Stimulated activated CD4-positive, alpha-beta T cell treated with anti-CD3 and anti-CD28 coated beads, Interleukin-12 subunit alpha, Interleukin-12 subunit beta, amount 100 ng/mL, for 24 hours (primary cell): ENCODE measurements at places on chromosomes 2 and 18.

DNA sequence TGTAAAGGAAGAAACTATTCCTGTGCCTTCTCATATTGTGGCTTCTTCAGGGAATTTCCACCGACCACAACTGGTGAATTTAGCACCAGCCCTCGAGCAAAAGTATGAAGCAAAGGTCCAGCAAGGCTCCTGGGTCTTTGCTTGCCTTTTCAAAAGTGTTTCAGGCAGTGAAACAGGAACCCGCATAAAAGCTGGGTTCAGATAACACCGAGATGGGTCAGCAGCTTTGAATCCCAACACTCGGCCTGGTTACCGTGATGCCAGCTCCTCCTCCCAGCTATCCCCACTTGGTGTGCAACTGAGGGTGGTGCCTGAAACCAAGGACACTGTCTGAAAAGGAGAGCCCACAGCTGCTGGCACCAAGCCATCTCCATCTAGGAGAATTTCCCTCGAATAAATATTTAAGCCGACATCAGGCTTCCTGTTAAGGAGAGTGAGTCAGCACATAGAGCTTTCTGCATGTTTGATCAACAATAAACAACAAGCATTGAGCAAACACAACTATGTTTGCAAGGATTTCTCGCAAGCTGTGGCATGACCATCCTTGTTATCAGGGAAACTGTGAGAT is 69.5 kb downstream of the ANTXR1 start:
- DNase-seq: no peak

DNA sequence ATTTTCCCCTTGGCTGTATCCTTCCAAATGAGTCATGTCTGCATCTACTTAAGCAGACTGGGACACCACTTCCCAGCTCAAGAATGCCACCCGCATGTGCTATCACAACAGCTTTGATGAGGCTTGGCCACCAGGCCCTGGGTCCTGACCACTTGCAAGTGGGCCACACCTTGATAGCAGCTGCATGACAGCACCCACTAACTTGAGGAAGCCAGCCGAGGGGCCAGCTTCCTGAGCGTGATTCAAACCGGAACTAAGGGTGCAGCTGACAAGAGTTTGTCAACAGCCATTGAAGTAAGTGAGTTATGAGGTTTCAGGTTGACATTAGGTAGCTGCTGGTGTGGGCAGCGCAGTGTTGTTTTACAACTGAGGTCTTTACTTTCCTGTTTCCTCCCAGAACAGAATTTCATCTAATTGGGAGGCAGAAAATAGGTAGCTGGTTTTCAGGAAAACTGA is 54.4 kb downstream of the EPHA4 start:
- peak; percentile 22 for DNase-seq

GRCh38 chr18:32775628-32776027 is 2.8 kb upstream of the KLHL14 start:
- DNase-seq: no peak

- DNase-seq: no peak
Observed at GRCh38 chr18:32610176-32610575, 139.5 kb upstream of the GAREM1 start.

GRCh38 chr2:224951723-224952481 is 90.4 kb downstream of the DOCK10 start:
- DNase-seq: no peak

DNA sequence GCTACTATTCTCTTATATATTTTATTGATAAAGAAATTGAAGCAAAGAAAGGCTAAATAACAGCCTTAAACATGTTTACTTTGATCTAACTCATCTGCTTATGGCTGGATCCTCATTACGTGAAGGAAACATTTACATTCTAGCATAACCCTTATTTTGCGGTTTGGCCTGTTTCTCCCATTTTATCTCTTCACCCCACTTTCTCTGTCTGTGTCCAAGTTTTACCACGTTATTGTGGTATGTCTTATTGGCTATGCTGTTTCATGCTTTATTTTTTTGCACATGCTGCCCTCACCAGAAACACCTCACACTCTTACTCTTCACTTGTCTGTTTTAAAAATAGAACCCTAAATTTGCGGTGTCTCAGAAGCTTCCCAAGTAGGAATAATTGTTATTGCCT is 78.5 kb downstream of the RPIA start:
- no peak for DNase-seq

DNA sequence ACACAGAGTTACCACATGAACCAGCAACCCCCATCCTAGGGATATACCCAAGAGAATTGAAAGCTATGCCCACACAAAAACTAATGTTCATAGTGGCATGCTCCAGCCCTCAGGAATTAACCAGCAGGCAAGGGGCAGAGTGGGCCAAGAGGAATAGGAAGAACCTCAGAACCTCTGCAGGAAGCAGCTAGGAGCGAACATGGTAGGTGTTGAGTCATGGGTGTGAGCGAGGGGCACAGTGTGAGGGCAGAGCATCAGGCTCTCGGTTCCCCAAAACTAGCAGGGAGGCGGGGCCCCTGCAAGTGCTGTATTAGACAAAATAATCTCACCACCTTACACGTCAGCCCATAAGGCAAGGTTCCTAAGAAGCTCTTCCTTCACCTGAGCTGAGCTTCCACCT is 5.6 kb upstream of the RUFY4 start:
- no peak for DNase-seq

DNA sequence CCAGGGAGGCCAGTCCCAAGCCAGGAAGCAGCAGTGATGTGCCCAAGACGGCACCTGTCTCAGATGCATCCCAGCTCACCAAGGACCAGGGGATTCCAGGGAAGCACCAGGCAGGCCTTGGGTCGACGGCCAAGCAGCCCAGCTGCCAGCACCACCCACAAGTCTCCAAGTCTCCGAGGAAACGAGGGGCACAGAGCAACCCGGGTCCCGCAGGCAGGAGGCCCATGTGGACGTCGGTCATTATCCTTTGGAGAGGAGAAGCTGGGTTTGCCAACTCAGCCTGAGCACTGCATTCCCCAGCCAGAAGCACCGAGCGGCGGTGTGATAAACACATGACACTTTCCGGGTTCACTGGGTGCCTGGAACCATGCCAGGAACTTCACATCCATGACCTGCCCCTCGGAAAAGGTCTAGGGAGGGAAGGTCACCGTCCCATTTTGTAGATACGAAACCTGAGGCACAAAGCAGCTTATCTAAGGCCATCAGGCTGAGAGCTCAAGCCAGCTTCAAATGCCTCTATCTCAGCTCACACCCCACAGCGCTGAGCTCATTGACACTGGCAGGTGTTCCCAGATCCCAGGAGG is 104.5 kb downstream of the ZNF516 start:
- no peak for DNase-seq

- DNase-seq: no peak
Observed at GRCh38 chr2:27241761-27242613, 20.9 kb downstream of the SLC30A3 start.

DNA sequence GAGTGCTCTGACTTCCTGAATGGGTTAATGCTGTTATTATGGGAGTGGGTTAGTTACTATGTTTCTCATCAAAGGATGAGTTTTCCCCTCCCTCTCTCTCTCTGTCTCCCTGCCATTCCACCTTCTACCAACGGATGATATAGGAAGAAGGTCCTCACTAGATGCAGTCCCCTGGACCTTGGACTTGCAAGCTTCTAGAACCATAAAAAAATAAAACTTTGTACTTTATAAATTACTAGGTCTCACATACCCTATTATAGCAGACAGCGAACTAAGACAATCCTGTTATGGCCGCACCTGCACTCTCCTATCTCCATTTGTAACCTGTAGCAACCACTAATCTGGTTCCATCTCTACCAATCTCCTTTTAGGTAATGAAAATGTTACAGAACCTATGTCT is 564.9 kb downstream of the CNTNAP5 start:
- no peak for DNase-seq

DNA sequence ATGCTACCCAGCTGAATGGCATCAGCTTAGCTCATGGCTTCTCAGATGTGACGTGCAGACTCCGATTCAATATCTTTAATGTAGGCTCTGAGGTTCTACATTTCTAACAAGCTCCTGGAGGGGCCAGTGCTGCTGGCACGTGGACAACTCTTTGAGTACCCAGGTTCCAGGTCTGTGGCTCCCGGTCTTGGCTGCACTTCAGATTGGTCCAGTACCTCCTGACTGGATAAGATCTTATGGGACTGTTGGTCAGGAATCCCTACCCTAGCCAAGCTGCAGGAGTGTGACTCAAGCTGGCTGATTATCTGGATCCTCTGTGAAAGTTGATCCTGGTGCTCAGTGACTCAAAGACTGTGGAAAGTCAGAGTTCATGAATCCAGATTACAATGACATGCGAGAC is 222.1 kb downstream of the ANKRD30B start:
- DNase-seq: no peak

DNA sequence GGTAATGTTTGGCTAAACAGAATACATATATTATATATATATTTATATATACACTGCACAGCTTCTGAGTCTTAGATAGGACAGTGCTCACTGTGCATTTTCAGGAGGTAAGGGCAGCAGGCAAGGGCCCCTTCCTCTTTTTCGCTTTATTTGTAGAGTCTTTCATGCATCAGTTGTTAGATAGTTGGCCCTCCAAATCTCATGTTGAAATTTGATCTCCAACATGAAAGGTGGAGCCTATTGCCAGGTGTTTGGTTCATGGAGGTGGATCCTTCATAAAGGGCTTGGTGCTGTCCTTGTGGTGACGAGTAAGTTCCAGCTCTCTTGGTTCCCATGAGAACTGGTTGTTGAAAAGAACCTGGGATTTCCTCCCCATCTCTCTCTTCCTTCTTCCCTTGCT is 48.1 kb downstream of the TSN start:
- no peak for DNase-seq

- no peak for DNase-seq
Observed at GRCh38 chr2:125172181-125172580, 1147.1 kb downstream of the CNTNAP5 start.

GRCh38 chr2:155363349-155363888 is 664.9 kb downstream of the KCNJ3 start:
- no peak for DNase-seq

DNA sequence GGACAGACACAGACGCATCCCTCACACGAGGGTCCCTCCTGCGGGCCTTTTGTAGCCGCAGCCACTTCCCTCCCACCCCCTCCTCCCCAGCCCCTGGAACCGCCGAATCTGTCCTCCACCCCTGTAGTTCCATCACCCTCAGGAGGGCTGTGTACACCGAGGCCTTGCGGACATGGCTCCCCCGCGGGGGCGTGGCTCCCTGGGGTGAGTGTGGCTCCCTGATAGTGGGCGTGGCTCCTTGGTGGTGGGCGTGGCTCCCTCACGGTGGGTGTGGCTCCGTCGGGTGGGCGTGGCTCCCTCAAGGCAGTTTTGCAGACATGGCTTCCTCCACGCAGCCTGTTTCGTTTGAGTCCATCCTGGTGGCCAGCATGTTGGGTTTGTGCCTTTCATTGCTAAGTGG is 420.7 kb upstream of the SALL3 start:
- no peak for DNase-seq

GRCh38 chr2:36356990-36357846 is 1.6 kb downstream of the CRIM1 start:
- DNase-seq: peak; percentile 20

- DNase-seq: no peak
Observed at GRCh38 chr2:154724194-154724797, 25.8 kb downstream of the KCNJ3 start.

DNA sequence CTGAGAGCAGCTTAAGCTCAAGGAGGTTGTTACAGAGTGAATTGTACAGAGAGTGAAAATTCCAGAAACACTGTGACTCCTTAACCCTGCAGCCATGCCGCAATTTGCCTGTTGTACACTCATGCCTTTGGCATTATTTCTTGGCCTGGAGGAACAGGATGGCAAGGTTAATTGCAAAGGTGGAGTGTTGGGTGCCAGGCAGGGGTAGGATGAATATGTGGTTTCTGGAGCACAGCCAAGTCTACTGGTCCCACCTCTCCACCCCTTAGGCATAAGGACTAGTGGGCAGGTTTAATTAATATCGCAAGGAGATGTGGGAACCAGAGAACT is 250.2 kb downstream of the LRRTM1 start:
- no peak for DNase-seq

DNA sequence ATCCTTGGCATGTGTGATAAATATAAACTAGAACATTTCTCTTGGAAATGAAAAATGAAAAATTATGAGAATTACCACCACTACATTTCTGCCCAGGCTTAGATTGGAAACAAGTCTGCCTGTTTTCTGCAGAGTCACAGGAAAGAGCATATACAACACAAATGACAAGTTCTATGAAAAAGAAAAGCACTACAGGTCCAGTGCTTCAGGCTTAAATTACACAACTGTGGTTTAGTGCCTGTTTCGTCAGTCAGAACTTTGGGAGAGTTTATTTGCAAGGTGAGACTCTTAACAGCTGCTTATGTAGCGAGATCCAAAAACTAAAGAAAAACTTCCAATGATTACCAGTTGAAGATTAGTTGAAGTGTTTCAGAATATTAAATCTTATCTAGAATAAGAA is 68.9 kb downstream of the RTN4 start:
- no peak for DNase-seq

DNA sequence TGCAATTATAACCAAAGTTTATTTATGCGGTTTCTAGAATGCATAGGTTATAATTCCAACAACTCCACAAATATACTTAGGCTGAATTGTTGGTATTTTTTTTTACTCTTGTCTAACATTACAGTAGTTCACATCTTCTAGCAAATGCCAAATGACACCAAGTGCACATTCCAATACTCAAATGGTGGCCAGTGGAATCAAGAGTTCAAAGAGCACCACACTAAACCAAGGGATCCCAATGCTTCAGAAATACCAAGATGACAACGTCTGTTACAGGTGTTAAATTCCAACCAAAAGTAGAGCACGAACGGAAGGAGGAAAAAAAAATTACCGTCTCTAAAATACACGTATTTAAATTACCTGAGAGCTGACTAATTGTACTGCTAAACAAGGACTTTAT is 136.2 kb downstream of the TMEM247 start:
- DNase-seq: no peak

DNA sequence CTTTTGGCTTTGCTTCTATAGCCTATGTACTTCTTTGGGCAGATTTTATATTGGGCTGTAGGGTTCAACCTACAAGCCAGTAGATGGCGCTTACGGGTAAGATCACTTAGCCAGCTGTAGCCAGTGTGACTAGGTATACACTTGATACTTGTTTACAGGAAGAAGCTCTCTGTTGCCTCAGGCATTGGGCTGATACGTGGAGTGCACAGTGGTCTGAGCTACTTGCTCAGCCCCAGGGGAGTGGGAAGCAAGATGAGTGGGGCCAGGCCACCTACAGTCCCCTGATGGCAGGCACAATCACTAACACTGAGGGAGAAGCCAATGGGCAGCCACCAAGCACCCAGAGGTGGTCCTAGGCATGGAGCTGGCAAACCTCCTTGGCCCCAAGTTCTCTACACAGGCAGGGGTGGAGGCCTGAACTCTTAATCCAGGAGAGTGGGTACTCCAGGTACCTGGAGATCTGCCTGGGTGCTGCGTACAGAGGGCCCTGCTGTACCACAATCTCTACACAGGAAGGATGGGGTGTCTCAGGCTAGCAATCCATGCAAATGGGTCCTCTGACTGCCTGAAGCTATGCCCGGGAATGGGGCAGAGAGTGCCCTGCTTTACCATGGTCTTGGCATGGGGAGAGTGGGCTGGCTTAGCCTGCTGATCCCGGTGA is 122.2 kb downstream of the NCOA1 start:
- DNase-seq: no peak
